ENCODE measurements at places on chromosomes 2 and 18.

- no peak for DNase-seq
Observed at GRCh38 chr2:141062031-141062430, 1068.8 kb downstream of the LRP1B start.

DNA sequence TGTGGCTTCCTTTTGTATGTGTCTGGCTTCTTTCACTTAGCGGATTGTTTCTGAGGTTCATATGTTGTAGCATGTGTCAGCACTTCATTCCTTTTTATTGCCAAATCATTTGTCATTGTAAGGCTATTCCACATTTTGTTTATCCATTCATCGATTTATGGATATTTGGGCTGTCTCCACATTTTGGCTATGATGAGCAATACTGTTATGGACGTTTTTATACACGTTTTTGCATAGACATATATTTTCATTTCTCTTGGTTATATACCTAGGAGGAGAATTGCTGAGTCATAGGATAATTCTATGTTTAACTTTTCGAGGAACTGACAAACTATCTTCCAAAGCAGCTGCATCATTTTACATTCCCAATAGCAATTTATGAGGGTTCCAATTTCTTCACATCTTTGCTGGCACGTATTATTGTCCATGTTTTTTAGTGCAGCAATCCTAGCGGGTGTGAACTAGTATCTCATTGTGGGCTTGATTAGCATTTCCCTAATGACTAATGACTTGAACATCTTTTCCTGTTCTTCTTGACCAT is 48.1 kb upstream of the TBC1D8 start:
- no peak for DNase-seq

GRCh38 chr2:238790833-238791230 is 57.1 kb upstream of the TWIST2 start:
- no peak for DNase-seq

GRCh38 chr18:48841381-48842258 is 109.1 kb downstream of the SMAD7 start:
- no peak for DNase-seq

DNA sequence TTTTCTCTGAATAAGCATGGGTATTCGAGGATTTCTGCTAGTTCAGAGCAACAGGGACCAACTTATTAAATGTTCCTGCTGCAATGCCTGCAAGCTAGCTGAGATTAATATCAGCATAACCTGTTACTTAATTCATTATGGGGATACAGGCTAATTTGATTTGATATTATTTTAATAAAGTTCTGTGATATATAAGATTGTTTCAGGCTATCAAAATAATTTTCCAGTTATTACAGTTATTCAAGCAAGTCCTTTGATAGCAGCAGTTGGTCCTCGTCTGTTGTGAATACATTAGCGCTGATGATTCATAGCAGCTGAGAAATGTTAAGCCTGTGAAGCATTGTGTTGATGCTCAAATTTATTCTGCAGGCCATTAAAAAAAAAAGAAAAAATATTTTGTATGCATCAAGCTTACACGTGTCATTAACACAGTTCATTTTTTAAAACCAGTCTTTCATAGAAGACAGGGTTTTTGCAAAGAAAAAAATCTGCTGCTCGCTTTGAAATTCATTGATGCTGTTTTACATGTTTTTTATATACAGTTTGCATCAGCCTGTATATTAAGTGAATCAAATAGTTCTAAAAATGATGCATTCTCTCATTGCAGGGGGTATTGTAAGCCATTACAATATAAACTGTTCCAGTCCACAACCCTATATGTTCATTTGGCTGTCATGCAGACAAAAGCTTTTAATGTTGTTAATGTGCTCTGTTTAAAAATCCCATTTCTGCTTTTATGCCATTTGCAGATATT is 482.5 kb downstream of the BCL11A start:
- DNase-seq = no peak

GRCh38 chr2:26471289-26471688 is 6.6 kb downstream of the OTOF start:
- no peak for DNase-seq
